ENCODE measurements at places on chromosomes 3 and 15. TPM values are rescaled to one million over a fixed set of nuclear protein-coding genes. Genes with fewer than 3 reads are reported as not detected.

Gene HSPBAP1
- total RNA-seq = 6.9 TPM

DNA sequence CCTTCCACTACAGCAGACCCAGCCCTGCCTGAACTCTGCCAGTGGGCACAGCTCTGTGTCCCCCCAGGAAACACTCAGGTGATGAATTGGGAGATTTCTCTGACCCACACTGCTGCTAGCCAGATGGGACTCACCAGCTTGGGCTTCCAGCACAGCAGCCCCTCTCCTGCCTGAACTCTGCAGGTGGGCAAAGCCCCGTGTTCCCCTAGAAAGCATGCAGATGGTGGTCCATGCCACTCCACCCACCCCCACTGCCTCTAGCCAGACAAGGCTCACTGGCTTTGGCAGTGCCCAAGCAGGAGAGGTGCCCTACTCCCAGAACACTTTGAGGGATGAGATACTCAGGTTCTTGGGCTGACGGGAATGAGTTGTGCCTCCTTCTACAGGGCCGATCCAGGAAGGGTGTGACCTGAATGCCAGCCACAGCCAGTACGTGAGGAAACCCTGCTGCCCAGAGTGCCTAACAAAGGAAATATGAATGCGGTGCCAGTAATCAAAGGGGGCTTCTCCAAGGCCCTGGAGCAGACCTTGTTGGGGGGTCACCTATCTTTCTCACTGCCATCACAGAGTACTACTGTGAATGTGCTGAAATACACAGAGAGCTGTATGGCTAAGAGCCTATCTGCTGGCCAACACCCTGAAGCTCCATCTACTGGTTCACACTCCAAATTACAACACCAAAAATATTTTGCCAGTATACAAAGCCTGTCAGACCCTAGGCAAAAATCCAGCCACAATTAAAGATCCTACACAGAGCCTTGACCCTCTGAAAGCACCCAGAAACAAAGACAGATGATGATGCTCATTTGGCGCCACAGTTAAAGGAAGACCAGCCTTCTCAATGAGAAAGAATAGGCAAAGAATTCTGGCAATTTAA, 61.9 kb downstream of the BTLA start:
- no peak for DNase-seq

DNA sequence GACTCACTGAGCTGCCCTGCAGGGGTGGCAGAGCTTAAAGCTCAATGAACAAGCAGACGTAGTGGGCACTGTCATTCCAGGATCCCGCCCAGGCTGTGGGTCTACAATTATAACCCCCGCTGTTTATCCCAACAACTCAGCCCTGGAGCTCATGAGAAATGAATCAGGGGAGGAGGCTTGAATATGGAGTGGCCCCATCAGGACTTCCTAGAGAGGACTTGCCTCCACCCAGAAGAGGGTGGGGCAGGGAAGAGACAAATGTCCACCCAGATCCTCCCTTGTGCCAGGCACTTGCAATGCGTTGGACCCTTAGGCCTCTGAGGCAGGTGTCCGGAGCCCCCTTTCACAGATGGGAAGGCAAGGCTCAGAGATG, 33.0 kb downstream of the SLC6A20 start:
- no peak for DNase-seq

GRCh38 chr3:197460002-197460401, 95.8 kb downstream of the BDH1 start:
- DNase-seq = no peak

DNA sequence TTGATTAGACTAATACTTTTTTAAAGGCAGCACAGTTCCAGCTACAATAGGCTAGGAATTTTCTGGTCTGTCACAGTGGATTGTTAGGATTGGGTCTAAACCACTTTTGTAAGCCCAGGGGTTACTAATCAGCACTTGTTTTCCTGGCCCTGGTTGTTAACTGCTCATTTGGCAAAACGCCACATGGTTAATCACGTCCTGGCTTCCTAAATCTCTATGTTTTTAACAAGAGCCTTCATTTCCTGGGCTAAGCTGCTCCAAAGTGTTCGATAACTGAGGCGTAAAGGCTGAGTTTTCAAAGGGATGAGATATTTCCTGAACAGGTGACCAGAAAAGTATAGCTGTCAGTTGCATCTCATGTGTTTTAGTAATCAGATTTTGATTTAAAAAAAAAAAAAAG, 38.9 kb upstream of the CLRN1 start:
- DNase-seq = peak; percentile 17

Measured in esophagus muscularis mucosa (tissue), 4 donors.